ENCODE measurements at places on chromosomes 7 and 10.

GRCh38 chr7:71385330-71385729, 253.4 kb downstream of the GALNT17 start:
- no peak for DNase-seq

DNA sequence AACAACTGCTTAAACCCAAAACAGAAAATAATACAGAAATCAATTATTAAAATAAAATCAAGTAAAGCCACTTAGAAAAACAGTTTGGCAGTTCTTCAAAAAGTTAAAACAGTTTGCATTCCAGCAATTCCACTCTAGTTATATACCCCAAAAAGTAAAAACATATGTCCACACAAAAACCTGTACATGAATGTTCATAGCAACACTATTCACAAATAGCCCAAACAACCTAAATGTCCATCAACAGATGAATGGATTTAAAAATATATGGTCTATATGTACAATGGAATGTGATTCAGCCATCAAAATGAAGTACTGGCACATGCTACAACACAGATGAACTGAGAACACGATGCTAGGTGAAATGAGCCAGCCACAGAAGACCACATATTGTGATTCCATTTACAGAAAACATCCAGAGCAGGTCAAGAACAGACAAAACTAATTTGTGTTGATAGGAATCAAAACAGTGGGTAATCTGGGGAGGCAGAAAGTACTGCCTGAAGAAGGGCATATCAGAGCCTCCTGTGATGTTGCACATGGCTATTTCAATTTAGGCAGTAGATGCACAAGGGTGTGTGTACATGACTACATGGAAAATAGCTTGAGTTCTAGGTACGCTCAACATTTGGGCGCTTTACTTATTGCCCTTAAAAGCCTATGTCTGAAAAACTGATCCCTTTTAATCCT, 66.3 kb downstream of the CYTH3 start:
- DNase-seq = peak; percentile 69

- DNase-seq = no peak
Observed at GRCh38 chr10:107450056-107450455, 285.6 kb upstream of the SORCS1 start.

DNA sequence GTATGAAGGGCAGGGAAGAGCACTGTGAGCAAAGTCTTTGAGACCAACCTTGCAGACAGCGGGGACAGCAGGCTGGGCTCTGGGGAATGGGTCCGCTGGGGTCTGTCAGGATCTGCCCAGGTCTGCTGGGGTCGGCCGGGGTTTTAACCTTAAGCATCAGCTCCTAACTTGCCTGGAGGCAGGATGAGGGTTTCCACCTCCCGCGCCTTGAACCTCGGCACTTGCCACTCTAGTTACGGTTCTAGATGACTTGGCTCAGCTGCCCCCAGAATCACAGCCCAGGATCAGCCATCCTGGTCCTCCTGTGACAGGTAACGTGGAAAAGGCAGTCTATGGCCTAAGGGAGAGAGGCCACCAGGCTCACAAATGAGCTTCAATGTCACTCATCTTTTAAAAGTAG, 50.4 kb upstream of the CACUL1 start:
- DNase-seq = no peak

GRCh38 chr7:130560972-130561371, 69.1 kb downstream of the MEST start:
- peak; percentile 45 for DNase-seq

GRCh38 chr7:42739638-42740037, 172.2 kb downstream of the C7orf25 start:
- DNase-seq = peak; percentile 36

- no peak for DNase-seq
Observed at GRCh38 chr7:124397134-124397533, 364.3 kb upstream of the TMEM229A start.

- no peak for DNase-seq
Observed at GRCh38 chr7:24912874-24913514, 67.0 kb downstream of the OSBPL3 start.
